ENCODE measurements at places on chromosomes 2 and 18.

DNA sequence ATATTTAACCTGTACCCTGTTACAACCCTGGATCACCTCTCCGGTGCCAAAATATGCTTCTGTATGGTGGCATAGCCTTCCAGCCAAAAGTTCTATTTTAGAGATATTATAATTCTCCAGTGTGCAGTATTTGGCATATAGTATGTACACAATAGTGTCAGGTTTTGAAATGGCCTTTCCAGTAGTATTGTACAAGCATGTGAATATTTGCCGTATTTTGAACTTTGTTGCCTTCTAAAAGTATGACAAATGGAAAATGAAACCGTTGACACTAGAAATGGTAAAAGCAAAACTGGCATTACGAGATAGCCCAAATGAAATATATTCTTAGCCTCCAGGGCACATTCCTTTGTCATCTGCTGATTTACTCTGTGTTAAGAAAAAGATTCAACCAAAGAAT is 431.2 kb downstream of the LRP1B start:
- no peak for DNase-seq

DNA sequence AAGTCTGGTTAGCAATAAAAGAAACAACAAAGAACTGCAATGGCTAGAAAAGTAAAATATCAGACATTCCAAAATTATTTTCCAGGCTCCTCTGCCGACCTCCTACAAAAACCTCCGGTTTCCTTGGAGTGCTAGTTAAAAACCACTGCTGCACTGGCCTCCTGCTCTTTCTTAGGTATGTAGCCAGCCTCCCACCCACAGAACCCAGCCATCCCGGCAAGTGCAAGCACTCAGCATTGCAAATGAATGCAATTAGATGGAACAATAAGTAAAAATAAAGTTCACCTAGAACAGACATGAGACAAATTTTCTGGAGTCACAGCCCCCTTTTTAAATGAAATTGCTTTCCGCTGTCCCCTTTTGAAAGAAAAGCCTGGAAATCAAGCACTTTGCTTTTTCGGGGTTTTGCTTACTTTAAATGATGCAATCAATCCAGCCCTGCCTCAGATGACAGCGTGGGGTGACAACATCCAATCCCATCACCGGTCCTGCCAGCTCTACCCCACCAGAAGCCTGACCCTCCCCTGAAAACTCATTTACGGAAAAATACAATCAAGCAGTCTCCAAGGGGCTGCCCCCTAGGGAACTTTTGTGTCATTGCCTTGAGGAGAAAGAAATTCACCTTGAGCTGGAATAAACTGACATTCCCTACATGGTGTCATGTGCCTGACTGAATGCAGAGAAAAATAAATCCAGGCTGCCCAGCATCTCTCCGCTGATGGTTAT is 199.8 kb downstream of the EPHA4 start:
- no peak for DNase-seq

GRCh38 chr2:239049421-239050251 is 201.8 kb downstream of the TWIST2 start:
- DNase-seq, result no peak

GRCh38 chr18:76456018-76456750 is 38.9 kb downstream of the ZNF516 start:
- no peak for DNase-seq

Data from activated CD4-positive, CD25-positive, alpha-beta regulatory T cell treated with anti-CD3 and anti-CD28 coated beads, Interleukin-2, amount 50 U/mL, for 72 hours (primary cell).